ENCODE measurements at places on chromosomes 3 and 15.

- no peak for DNase-seq
Observed at GRCh38 chr15:40063563-40064011, 24.6 kb upstream of the SRP14 start.

- DNase-seq: no peak
Observed at GRCh38 chr3:176920766-176921160, 276.5 kb downstream of the TBL1XR1 start.

- DNase-seq: no peak
Observed at GRCh38 chr3:140403608-140404007, 274.3 kb upstream of the TRIM42 start.

DNA sequence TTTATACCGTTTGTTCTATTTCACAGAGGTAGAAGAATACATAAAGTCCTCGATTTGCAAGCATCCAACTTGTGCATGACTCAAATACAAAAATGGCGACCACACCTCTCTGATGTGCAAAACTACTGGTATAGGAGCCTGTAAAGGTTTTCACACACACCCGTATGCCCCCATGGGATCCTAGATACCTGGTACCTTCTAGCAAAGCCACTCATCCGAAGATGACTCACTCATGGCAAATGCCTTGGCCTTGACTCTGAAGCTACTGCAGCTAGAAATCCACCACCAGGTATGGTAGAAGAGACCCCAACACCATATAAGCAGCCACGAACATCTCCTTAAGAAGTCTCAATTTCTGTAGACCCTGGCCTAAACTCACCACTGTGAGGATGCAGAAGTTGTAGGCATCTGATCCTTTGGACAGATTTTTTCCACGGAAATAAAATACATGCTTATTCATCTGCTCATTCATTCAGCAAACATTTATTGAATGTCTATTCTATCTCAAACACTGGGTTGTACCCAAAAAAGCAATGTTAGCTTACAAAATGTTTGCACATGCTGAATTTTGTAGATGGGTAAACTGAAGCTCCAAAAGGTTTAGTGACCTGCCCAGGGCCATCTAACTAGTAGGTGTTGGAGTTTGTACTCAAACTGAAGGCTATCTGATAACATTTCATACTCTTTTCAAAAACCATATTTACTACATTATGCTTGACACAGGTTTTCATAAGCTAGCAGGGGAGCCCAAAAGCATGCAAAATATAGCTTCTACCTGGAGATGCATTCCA, 158.8 kb downstream of the RORA start:
- DNase-seq: no peak

DNA sequence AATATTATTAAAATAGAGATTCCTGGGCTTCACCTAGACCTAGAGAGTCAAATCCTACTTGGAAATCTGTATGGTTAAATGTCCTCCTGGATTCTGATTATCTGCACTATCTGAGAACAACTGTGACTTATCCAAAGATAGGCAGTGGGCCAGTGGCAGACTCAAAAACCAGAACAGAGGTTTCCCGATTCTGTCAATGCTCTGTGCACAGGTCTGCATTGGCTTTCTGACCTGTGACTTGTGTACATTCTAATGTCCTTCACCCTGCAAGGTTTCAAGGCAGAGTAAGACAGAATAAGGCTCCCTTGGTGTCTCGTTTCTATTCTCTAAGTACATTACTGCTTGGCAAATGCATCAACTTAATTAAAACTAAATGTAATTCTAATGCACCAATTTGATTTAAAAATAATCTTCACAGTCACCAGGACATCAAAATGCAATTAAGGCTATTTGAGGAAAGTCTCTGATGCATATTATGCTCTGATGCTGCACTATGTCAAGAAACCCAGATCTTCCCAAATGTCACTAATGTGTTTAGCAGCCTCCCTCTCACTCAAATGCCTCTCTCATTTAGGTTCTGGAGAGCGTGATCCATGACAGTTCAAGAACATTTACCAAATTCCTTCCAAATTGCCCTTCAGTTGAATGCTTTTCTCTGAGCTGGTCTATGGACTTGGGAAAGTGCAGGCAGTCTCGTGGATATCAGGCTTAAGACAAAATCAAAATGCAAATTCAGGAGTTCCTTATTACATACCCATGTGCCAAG, 140.1 kb downstream of the STAC start:
- DNase-seq: no peak
